Activated CD8-positive, alpha-beta memory T cell treated with anti-CD3 and anti-CD28 coated beads, Interleukin-2, amount 10 ng/mL, durations not matched to agents 7 days and 5 days (primary cell): ENCODE measurements at places on chromosomes 5 and 9.

DNA sequence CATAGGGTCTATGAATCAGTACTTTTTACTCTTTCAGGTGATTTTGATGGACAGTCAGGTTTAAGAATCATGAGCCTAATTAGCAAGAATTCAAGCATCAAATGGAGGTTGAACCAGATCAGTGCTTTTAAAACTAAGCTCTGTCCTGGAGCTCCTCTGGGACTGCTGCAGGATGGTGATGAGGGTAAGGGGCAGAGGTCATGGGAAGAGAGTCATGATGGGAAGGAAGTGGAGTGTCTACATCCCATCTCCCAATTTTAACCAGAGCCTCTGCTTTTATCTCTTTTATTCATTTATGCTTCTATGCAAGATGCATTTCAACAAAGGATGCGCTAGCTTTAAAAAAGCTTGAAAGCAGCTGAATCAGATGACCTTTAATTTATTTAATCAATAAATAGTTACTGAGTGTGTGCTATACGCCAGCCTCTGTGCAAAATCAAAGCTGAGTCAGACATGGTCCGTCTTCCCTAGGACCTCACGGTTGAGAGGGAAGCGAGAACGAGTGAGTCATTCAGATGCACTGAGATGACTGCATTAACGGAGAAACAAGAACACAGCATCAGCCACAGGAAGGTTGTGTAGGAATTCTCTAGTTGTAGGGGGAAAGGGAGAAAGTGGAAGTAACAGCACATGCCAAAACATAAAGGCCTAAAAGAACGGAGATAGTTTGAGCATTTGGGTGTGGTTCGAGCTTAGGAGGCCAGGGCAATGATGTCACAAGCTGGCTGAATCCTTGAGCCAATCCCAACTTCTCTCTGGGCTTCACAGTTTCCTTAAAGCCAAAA lies 441.6 kb upstream of the BRINP1 start:
- no peaks in the 10 kb centered on the region for H3K4me1 ChIP-seq
- H3K27me3 ChIP-seq = no peaks in the 10 kb centered on the region
- no peak overlapping the region for H3K27ac ChIP-seq
- H3K36me3 ChIP-seq = no peaks in the 10 kb centered on the region
- no peak for DNase-seq
- H3K4me3 ChIP-seq = no peak overlapping the region

DNA sequence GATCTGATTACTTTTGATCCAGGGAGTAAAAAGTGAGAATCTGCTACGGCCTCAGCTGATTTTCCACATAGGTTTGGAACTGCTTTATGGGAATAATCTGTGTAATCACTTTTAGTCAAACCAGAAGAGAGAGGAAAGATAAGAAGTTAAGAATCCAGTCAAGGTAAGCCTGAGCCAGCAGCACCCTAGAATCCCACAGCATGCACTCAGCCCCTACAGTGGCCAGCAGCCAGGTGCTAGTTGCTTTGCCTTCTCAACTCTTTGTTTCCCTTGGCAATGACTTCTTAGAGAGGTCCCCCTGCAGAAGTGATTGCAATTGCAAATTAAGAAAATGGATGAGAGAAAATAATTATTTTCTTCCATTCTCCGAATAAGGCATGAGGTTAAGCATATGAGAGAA lies 59.7 kb upstream of the TMED7 start:
- H3K36me3 ChIP-seq = no peaks in the 10 kb centered on the region
- DNase-seq = no peak
- H3K27ac ChIP-seq = no peak overlapping the region
- no peaks in the 10 kb centered on the region for H3K4me1 ChIP-seq
- H3K4me3 ChIP-seq = no peak overlapping the region
- H3K27me3 ChIP-seq = peaks cover 35% of the 10 kb centered on the region

DNA sequence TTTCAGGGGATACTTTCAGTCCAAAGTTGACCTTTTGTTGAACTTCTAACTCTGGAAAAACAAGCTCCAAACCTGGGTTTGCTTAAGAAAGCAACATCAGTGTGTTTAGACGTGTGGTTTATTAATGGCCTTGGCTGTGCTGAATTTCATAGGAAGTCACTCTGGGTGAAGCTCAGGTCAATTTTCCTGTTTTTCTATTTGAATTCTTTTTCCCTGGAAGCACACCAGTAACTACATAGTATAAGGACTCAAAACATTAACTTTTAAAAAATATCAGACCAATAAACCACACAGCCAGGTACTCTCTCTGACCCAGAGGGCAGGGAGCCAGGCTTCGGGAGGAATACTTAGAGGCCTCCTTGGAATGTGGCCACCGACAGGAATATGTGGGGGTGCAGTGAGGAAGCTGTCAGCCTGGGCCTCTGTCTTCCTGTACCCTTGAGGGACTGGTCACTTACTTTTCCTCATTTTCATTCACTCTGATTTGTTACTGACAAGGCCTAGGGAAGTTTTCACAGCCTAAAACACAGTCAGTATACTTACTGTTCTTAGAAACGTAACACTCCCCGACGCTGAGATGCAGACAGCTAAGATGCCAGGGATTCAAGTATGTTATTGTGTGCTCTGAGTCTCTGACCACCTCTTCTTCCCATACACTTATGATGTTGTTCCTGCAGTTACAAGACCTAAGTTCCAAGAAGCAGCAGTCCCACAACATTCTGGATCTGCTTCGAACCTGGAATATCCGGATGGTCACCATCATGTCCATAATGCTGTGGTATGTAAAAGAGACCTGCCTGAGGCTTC lies 18.9 kb downstream of the SLC22A5 start:
- DNase-seq = no peak
- H3K4me3 ChIP-seq = no peak overlapping the region
- H3K27me3 ChIP-seq = no peaks in the 10 kb centered on the region
- H3K4me1 ChIP-seq = peaks cover 56% of the 10 kb centered on the region
- H3K27ac ChIP-seq = no peak overlapping the region

DNA sequence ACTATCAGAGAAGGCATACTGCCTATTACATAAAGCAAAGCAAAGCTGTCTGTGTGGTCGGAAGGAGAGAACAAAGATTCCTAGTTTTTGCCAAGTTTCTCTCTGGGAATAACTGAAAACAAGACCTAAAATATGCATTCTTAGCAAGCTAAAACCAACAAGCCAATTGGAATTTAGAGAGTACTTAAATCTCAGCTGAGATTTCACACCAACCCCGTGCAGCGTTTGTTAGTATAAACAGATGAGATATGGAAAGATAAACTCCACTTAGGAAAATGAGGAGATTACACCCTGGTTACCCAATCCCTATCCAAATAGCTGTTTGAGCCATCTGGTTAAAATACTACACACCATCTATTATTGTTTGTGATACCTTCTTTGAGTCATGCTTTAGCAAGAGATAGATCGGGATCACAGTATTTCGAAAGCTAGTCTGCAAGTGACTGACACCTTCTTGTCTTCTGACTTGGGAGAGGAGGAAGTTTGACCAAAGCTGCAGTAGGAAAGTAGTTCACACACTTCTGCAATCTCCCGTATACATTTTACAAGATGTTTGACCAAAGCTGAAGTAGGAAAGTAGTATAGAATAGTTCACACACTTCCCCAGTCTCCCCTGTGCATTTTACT lies 18.2 kb downstream of the FAF2 start:
- H3K4me1 ChIP-seq = no peaks in the 10 kb centered on the region
- H3K27me3 ChIP-seq = no peaks in the 10 kb centered on the region
- peaks cover 13% of the 10 kb centered on the region for H3K36me3 ChIP-seq
- H3K27ac ChIP-seq = no peak overlapping the region
- no peak for DNase-seq
